ENCODE measurements at places on chromosomes 2 and 18.

GRCh38 chr2:118980573-118980972 is 38.6 kb downstream of the MARCO start:
- DNase-seq: no peak

DNA sequence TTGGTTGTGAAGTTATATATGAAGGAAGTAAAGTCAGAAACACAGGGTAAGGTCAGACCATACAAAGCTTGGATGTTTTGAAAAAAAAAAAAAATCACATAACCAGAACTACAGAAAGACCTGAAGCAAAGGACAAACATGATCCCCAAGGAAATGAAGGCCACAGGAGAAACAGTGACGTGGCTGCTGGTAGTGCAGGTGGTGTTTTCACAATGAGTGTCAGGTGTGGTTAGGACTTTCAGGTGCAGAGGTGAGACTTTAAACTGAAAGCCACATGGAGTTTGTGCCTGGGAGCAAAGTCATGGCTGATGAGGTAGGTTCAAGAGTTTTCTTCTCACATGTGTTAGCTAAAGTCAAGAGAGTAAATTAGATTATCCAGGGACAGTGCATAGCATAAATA is 270.7 kb downstream of the PIEZO2 start:
- DNase-seq: no peak

GRCh38 chr2:47888581-47889280 is 17.6 kb downstream of the FBXO11 start:
- DNase-seq: no peak

DNA sequence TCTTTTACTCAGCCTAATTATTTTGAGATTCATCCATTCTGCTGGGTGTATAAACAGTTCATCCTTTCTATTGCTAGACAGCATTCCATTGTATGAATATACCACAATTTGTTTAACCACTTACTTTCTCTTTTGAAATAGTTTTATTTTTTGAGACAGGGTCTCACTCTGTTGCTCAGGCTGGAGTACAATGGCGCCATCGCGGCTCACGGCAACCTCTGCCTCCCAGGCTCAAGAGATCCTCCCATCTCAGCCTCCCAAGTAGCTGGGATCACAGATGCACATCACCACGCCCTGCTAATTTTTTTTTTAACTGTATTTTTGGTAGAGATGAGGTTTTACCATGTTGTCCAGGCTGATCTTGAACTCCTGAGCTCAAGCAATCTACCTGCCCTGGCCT is 54.5 kb downstream of the USP37 start:
- no peak for DNase-seq

- no peak for DNase-seq
Measured at GRCh38 chr2:26054598-26055348, 20.9 kb downstream of the RAB10 start.

DNA sequence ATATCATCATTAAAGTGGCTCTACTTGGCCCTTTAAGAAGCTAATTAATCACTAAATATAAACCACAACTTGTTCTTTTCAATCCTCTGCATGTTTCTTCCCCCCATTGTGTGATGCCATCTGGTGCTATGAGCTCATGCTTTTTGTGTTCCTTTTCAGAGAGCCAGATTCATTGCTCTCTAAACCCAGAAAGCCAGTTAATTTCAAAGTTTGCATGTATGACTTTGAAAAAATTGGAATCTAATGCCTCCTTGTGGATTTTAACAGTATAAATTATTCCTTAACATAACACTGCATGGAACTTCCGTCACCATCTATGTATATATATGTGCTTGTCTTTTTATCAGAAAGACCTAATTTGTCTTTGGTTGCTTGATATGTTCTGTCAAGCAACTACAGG is 31.1 kb downstream of the TMEM178A start:
- DNase-seq: no peak

GRCh38 chr2:234661175-234661574 is 164.3 kb upstream of the ARL4C start:
- DNase-seq: no peak

- no peak for DNase-seq
Measured at GRCh38 chr18:33440060-33441043, at the start of gene CCDC178. Gene CCDC178 (minus strand): TSS chr18:33440721. CDS start chr18:33412088, 28,633 bp downstream.

DNA sequence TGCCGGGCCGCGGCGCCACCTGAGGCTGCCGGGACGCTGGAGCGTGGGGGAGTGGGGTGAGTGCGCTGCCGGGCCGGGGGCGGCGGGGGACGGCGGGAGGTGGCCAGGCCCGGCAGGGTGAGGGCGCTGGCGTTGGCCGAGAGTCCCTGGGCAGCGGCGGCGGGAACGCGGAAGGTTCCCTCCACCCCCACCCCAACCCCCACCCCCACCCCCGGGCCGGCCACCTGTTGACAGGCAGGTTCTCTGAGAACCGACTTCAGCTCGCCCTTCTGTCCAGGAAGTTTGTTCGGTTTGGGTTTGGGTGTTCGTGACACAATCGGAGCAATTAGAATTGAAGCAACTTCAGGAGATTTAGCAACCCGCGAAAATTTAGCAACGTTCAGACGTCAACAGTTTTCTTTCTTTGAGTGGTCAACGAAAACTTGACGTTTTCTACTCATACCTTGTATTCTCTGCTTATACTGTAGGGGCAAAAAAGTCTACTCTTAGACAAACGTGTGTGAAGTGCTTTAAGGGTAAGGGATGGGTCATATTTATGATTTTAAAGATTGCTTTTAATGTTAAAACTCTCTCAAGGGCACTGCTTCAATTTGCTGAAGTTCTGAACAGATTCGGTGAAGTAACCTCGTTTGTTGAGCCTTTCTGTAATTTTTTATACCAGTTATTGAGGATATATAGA is 9.3 kb downstream of the OTX1 start:
- DNase-seq: no peak

GRCh38 chr2:17591846-17592245 is 51.4 kb downstream of the VSNL1 start:
- DNase-seq: no peak

GRCh38 chr2:145692971-145693478 is 1173.1 kb upstream of the ZEB2 start:
- no peak for DNase-seq

GRCh38 chr2:68216454-68217310 is 35.6 kb downstream of the PPP3R1 start:
- DNase-seq: no peak

Measured in CD4-positive, alpha-beta T cell (primary cell).